ENCODE measurements at places on chromosomes 3 and 15. TPM values are rescaled to one million over a fixed set of nuclear protein-coding genes. Genes with fewer than 3 reads are reported as not detected.

DNA sequence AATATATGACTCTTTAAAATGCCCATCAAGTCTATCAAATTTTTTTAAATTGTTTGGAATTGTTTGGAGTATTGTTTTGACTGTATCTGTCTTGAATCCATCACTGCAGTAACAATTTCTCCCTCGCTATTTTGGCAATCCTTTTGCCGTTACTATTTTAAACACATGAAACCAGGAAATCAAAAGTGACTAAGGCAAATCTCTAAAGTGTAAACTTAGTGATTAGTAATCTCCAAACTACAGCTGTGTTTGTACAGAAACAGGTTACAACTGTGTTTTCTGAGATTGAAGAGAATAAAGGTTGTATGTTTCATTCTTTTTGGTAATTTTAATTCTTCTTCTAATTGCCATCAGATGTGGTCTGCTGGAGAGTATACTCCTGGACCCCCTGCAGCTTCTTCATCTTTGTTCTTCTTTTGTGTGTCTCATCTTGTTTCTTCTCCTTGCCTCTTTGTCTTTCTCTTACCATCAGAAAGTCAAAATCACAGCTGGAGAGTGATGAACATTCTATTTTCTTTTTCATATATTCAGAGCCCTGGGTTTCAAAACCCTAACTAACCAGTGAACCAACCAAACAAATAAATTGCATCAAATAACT lies 465.4 kb downstream of the RBMS3 start:
- DNase-seq, result no peak

DOCK3 gene
- total RNA-seq, result 1.7 TPM

GRCh38 chr3:192061426-192061825 lies 600.5 kb downstream of the PYDC2 start:
- no peak for DNase-seq

DNA sequence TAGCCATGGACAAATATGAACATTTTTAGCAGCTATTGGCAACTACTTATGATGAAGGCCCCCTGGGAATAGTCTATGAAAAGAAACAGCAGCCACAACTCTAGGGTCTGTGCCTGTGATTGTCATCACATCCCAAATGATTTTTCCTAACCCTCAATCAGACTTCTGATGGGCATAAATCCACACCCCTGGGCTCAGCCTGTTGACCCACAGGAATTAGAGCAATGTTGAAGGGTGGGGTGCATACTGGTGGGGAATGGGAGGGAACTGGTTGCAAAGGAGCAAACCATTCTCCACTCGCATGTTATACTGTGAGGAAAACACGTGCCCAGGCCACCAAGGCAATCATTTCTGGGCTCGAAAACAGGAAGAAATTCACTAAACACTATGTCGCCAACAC lies 106.5 kb upstream of the CTNNB1 start:
- no peak for DNase-seq

FOXL2NB gene
- total RNA-seq, result not detected

- no peak for DNase-seq
These were observed 831.9 kb downstream of the GBE1 start for GRCh38 chr3:80929576-80929975.

- no peak for DNase-seq
These were observed 325.9 kb upstream of the CTDSPL start for GRCh38 chr3:37535526-37536432.

- no peak for DNase-seq
These were observed 14.3 kb downstream of the PPCDC start for GRCh38 chr15:75037685-75038084.

ZNF620 gene
- not detected for total RNA-seq

DNA sequence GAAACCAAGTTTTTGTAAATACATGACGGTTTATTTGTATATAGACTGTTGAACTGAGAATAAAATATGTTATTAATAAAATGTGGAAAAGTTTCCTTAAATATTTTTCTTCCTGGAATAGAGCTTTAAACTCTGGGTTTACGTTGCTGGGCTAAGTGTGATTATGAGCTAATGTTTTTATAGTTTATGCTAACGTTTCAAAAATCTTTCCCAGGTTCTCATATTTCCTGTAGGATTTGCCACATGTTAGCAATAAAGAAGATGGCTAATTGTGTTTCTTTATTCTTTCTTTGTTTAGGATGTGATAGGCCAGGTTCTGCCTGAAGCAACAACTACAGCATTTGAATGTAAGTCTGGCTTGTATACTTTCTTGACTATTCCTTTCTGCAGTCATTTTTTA lies 7.2 kb downstream of the MAP2K5 start:
- DNase-seq, result no peak

- no peak for DNase-seq
These were observed 93.4 kb upstream of the CTDSPL start for GRCh38 chr3:37768107-37768809.

DNA sequence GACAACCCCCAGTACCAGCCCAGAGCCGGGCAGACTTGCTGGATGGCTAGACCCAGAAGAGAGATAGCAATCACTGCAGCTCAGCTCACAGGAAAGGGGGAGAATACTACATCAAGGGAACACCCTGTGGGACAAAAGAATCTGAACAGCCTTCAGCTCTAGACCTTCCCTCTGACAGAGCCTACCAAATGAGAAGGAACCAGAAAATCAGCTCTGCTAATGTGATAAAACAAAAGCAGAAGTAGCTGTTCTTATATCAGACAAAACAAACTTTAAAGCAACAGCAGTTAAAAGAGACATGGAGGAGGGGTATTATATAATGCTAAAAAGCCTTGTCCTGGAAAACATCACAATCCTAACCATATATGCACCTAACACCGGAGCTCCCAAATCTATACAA lies 283.3 kb downstream of the KLF13 start:
- DNase-seq, result no peak

DNA sequence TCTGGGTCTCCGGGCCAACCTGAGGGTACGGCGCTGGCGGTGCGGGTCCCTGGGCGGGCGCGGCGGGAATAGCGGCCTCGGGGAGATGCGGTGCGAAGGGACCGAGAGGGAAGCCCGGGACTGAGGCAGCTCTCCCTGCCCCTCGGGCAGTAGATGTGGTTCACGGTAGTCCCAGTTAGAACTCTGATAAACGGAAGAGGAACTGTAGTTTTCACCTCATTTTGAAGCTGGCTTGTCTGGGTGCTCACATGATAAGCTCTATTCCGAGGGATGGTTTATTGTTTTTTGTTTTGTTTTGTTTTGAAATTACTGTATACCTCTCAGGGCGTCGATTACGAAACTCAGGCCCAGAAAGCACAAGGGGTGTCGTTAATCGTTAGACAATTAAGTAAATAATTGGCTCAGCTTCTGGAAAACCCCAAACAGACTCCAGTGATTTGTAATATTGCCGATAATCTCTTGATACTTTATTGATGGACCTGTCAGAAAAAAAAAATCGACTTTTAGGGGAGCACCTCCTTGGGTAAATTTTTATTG lies 413 bp downstream of the NUSAP1 start:
- no peak for DNase-seq

DNA sequence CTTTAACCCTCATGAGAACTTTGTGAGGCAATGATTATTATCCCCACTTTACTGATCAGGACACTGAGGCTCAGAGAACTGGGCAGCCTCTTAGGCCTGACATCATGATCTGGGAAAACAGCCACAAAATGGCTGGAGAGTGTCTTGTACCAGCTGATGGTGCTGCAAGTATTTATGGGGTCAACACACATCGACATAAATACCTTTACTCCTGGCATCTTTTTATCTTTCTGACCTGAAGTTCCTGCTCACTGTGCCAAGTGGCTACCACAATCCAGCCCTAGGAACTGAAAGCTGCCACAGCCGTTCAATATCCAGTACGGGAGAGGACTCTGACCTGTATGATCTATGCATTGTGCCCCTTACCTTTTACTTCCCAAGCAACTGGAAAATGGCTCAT lies 29.2 kb upstream of the MUC13 start:
- no peak for DNase-seq

PRTG gene
- 1.3 TPM for total RNA-seq

CPA3 gene
- total RNA-seq, result 66.8 TPM

GRCh38 chr3:147119989-147120388 lies 286.4 kb downstream of the ZIC4 start:
- no peak for DNase-seq

GRCh38 chr15:34588046-34588674 lies 4.7 kb upstream of the GOLGA8B start:
- DNase-seq, result no peak

ROPN1B gene
- total RNA-seq, result not detected

DNA sequence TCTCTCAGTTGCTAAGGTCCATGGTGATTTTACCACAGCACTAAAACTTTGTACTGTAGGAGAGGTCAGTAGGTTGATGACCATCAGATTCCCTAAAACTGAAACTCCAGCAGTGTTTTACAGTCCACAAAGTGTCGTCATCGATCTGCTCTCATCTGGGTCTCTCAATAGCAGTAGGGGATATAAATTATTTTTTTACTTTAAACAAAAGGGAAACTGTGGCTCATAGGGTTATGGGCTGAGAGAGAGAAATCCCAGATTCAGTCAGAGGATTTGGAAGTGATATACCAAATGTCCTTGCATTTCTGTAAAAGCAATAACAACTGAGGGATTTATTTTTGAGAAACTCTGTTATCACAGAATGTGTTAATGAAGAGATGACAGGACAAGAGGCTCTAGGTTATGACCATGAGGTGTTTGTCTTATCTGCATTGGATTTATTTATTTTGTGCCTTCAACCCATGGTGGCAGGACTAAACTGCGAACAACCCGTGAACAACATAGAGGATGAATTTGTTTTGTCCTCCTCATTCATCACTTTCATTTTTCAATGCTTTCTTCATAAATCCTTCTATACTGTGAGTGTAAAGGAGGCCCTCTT lies 869.7 kb downstream of the OTOL1 start:
- no peak for DNase-seq

DNA sequence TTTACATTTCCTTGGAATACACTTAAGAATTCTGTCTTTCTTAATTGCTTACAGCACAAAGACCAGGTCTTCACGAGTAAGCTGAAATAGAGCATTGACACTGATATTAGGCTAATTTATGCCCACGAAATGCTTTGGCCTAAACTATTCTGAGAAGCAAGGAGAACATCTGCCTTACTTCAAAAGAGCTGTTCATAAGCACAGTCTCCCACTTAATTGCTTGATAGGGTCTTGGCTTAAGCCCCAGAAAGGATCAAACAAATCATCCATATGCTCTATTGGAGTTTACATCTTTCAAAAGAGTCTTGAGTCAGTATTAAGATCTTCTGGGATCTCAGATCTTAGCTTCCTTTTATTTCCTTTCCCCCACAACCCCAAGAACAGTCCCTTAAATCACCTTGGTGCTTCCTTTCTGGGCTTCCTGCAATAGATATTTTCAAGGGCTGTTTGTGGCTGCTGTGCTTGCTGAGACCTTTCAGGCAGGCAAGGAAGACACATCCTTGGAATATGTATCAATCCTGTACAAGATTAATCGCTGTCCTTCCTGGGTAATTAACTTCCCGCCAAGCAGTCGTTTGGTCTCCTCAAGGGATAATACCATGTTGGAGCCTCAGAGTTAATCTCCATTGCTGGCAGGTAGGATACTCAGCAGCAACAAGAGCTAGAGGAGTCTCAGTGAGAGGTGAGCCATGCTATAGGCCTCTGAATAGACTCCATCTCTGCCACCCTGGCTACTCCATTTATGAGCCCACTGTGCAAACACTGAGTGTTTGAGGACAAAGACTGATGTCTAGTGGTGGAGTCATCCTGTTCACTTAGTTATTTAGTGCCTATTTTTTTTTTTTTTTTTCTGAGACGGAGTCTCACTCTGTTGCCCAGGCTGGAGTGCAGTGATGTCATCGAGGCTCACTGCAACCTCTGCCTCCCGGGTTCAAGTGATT lies 37.1 kb downstream of the TMEM158 start:
- no peak for DNase-seq

- DNase-seq, result no peak
These were observed 3.6 kb downstream of the KLF13 start for GRCh38 chr15:31330111-31330785.

DNA sequence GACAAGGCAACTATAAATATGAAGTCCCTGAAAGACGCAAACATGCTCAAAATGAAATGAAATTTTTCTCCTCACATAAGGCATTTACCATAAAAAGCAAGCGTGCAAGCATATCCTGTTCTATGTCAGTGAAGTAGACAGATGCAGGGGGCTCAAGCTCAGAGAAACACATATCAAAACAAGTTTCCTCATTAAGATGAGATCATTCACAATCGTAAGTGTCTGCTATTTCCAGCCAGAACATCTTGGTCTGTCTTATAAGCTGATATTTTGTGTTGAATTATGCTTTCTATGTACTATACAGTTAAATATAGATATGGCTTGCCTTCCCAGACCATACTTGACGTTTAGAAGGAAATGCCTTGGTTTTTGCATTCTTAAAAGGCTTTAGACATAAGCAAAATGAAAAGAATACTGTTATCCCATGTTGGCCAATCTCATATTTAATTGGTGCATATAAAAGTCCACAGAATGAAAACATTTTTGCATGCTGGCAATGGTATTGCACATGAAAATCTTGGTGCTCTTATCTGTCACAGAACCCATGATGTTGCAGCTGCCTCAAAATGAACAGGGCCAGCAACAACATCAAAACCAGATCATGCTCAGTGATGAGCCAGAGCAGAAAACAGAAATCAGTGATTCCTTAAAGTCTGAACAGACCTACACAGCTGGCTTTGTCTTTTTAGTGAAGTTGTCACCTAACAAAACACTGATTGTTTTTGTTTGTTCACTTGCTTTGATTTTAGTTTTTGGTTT lies 65.4 kb downstream of the SIDT1 start:
- no peak for DNase-seq

GRCh38 chr3:55511895-55512570 lies 24.9 kb upstream of the WNT5A start:
- DNase-seq, result no peak

All from esophagus squamous epithelium (tissue), 5 donors.